ENCODE measurements at places on chromosomes 7 and 10.

- DNase-seq, result no peak
Observed at GRCh38 chr7:90412458-90413184, 9.4 kb downstream of the CLDN12 start.

- DNase-seq, result no peak
Observed at GRCh38 chr10:103175580-103176285, 17.3 kb downstream of the NT5C2 start.

DNA sequence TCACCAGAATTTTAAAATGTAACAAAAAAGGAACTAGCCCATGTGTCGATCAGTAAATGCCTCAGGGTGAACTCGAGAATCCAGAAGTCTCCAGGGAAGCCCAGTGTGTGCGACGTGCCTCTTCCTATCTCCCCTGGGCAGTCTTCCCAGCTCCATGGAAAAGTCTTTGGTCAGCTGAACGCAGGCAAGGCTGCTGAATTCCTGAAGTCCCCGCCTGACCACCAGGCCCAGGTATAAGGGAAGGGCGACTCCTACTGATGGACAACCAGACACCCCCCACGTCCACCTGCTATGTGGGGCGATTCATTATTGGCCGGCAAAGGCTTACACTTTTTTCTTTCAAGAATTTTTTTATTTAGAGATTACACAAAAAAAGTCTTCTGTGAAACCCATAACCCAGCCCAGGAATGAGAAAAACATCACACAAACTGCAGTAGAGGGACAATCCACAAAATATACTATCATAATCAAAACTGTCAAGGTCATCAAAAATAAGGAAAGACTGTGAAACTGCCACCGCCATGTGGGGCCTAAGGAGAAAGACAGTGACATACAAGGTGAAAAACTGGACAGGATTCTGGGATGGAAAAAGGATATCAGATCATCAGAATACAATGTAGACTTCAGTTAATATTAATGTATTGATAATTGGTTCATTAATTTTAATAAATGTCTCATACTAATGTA is 93.5 kb downstream of the CTBP2 start:
- DNase-seq, result no peak

- no peak for DNase-seq
Observed at GRCh38 chr7:79298145-79298760, 155.2 kb downstream of the MAGI2 start.

DNA sequence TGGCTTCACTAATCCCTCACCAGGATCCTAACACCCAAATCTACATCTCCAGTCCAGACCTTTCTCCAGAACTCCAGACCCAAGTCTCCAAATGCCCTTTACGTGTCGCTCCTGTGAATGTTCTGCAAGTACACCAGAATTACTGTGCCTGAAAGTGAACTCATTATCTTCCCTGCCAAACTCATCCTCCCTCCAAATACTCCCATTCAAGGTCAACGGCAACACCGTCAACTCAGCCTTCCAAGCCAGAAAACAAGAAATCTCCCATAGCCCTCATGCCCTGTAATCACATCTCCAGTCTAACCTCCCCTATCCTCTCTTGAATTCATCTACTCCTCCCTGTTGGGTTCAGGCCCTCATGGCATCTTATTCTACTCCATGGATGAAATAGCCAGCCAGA is 12.3 kb downstream of the CREB3L2 start:
- no peak for DNase-seq

DNA sequence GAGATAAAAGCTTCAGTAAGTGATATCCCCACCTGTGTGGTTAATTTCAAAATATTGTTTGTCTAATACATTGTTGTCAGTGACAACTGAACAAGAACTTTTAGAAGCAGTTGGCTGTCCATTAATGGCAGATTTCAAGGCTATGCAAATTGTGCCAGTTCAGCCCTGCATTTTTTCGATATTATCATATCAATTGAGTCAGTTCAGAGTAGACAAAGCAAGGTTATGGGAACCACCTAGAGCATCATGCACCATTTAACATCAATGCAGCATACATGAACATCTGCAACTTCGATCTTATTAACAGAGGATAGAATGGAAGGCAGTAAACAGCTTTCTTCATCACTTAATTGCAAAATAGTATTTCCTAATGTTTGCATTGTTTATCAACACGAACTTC is 180.7 kb upstream of the KAT6B start:
- no peak for DNase-seq

DNA sequence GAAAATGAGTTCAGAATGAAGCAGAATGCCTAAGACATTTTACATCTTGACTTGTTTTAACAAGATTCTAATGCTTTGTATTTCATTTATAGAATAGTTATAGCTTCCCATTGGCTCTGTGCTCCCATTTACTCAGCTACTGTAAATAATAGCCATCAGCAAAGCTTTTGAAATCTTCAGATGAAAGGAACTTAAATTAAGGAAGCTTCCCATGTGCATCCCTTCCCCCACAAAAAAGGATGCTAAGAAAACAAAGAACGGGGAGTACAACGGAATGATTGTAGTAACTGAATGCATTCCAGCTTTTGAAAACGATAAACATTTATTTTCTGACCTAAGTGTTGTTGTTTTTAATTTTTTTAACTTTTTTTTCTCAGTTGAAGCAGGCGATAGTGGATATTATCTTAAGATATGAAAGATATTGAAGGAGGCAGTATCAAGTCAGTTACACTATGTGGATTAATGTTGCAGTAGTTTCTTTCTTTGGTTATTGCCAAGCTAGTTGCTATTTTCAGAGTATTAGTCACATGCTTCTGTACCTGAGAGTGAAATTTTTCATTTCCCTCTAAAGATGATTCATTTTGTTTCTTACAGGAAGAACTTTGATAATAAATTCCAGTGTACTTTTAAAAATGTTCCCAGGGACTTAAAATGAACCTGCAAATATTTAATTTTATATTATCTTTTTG is 129.2 kb downstream of the KCND2 start:
- DNase-seq, result no peak

DNA sequence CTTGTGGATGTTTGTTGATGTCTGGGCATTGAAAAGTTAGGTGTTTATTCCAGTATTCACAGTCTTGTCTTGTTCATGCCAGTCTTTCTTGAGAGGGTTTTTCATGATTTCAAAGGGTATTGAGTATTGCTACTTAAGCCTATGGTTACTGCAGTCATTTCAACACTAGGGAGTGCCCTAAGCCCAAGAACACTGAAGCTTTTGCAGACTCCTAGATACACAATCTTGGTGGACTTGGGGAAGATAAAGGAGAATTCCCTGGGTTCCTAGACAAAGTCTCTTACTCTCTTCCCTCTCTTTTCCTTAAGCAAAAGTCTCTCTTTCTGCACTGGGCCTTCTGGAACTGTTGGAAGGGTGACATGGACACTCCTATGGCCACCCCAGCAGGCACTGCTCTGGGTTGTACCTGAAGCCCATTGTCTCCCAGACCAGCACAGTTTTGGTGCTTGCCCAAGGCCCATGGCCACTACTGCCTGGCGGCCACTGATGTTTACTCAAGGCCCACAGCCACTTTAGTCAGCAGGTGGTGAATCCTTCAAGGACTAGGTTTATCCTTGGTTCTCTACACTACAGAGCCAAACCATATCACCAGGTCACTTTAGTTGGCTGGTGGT is 24.9 kb downstream of the SAMD9 start:
- no peak for DNase-seq

GRCh38 chr10:1020460-1020859 is 5.2 kb downstream of the IDI2 start:
- DNase-seq, result no peak

DNA sequence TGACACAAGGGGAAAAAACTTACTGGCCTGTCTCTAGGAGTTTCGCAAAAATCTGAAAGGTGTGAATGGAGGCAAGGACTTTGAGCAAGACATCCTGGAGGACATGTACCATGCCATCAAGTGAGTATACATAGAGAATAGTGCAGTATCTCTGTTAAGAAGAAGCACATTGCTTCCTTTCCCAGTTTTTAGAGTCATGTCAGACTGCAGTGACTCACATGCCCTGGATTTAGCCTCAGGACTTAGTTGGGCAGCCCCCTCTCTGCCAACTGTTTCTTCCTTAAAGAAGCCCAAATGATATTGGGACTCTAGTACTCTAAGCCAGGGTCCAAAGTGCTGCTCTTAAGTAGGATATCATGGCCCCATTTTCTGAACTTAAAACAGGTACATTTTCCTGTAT is 28.1 kb upstream of the NFKB2 start:
- DNase-seq, result no peak

- DNase-seq, result no peak
Observed at GRCh38 chr7:151379193-151379520, 30.7 kb downstream of the WDR86 start.

- no peak for DNase-seq
Observed at GRCh38 chr10:114631090-114631665, 26.9 kb downstream of the ABLIM1 start.

DNA sequence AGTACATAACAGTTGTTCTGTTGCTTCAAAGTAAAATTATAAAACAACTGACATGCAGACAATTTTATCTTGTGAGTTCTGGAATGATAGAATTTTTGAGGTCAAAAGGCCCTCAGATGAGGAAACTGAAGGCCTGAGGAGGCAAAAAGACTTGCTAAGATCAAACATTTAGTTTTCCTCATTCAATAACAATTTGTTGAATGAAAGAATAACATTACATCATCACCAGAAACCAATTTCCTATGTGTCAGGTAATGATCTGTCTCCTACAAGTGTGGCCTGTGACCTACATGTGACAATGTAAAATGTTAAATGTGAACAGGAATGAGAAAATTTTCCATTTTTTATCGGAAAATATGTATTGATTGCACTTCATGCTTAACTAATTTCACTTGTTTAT is 16.6 kb upstream of the ASB4 start:
- no peak for DNase-seq

DNA sequence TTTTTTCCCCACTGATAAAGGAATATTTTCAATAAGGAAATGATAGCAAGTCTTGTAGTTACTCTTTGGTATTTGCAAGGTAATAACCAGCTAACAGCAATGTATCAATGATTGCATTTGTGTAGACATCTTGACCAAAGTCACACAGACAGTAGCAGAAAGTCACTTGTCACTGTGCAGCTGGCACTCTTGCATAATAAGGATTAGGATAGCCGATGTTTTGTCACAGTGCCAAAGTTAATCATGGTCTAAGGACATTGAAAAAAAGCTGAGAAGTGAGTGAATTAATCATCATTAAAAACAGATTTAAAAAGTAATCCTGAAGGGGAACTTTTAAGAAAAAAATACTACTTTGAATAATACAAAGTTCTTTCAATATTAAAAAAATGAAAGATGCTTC is 834.3 kb upstream of the C7orf33 start:
- no peak for DNase-seq

DNA sequence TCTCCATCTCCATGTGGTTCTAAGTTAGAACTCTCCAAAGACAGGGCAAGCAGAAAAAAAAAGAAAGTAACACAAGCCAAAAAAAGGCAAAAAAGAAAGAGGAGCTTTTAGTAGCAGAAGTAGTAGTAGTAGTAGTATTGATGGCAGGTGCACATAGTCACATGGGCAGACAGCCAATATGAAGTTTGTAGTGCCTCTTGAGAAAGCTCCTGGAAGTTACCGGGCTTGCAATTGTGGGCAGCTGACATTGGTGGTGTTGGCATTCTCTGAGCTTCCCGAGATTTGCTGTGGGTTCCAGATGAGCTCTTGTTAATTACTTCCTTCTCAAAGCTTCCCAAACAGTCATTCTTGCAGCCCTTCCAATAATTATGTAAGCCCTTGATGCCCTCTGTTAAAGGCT is 1128.5 kb downstream of the TYW1 start:
- DNase-seq, result no peak

GRCh38 chr10:111360260-111360925 is 283.6 kb downstream of the ADRA2A start:
- DNase-seq, result no peak

- DNase-seq, result no peak
Observed at GRCh38 chr10:132306864-132307751, 642 bp downstream of the STK32C start.

GRCh38 chr10:43160046-43160920 is 22.0 kb downstream of the CSGALNACT2 start:
- DNase-seq, result no peak

GRCh38 chr10:97123765-97124164 is 62.0 kb downstream of the SLIT1 start:
- DNase-seq, result no peak

DNA sequence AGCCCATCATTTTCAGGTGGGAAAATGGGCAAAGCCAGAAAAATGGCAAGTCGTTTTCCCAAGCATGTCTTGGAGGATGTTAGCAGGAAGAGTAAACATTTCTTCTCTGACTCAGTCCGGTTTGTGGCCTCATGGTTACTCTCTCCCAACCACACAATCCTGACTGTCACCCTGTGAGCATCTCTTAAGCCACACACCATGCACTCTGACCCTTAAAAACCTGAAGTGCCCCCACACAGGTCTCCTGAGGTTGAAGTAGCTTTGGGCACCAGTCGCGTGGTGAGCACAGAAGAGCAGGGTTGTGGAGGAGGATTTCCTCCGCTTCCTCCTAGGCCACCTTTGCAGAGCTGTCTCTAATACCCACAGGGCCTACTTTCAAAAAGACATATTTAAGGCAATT is 387.3 kb upstream of the NPVF start:
- DNase-seq, result no peak

DNA sequence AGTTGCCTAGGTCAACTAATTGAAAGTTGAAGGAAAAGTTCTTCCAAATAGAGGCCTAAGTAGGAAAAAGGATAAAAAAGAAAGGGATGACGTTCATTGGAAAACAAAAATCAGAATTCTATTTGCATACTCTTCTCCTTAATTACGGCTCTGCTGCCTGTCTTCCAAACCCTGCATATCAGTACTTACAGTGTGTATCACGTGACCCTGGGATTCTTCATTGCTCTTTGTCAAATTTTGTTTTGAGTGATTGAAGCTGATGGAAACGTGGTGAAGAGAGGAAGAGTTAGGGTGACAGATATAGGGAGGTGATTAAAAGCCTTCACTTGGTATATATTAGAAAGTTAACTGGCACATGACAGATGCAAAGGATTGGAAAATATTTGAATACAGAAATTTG is 97.9 kb downstream of the ZNF92 start:
- DNase-seq, result no peak

GRCh38 chr7:30901856-30902255 is 9.8 kb upstream of the AQP1 start:
- no peak for DNase-seq

- no peak for DNase-seq
Observed at GRCh38 chr7:124376111-124376510, 343.2 kb upstream of the TMEM229A start.

DNA sequence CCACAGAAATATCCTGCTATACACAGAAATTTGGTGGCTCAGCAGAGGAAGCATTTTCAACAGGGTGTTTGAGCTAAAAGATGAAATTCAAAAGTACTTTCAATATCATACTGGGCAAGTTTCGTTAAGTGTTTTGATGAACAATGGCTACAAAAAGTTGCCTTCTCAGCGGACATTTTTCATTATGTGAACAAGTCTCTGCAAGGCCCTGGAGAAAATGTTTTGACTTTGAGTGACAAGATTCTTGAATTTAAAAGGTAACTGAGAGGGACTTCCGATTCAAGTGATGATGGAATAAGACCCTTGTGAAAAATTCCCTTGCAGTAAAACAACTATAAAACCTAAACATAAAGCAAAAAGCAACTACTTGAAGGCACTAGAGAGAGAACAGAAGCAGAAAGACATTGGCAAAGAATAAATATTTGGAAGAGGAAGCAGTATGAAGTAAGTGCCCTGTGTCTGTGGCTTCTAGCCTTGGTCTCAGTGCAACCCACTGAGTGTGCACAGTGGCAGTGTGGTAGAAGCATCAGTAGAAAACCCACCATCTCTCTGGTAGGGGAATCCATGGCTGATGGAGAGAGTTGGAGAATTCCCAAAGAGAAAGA is 62.5 kb upstream of the NAMPT start:
- DNase-seq, result no peak

- DNase-seq, result no peak
Observed at GRCh38 chr7:66092654-66093053, 17.0 kb downstream of the ASL start.

All from cerebellar nuclear complex (tissue), 1 donor.